COLO829 (cell line): ENCODE measurements at places on chromosomes 13 and 19.
A peak's percentile ranks its signal among the peaks of the same experiment; 100 is the strongest.

- peak; percentile 77 for DNase-seq
These were observed 1.7 kb downstream of the KLK4 start for GRCh38 chr19:50909240-50910070.

GRCh38 chr13:73462241-73462640 lies 403.4 kb downstream of the KLF5 start:
- no peak for DNase-seq

GRCh38 chr19:29393915-29394460 lies 131.8 kb upstream of the VSTM2B start:
- no peak for DNase-seq

DNA sequence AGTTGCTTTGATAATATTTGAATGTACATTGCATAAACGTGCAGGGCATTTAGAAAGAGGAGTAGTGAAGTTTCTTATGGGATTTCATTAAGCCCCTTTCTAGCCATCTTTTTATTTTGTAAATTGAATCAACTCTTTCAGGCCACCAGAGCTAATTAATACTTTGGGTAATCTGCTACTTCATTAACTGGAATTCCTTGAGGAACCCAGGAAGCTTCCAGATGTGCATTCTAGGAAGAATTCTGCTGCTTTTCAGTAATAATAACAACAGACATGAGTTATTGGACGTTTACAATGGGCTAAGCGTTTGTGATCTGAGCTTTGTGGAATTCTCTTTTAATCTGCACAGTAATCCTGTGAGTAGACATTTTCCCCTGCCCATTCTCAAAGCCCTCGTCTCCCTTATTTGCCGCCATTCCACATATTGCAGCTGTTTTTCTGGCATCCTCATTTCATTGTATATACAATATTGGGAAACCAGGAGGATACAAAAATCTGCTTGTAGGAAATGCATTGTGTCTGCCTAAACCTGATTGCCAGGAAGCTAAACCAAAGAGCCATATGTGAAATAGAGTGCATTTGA lies 103.9 kb downstream of the HS6ST3 start:
- DNase-seq: no peak

GRCh38 chr13:88866195-88866594 lies 1195.0 kb downstream of the SLITRK5 start:
- DNase-seq: no peak

- no peak for DNase-seq
These were observed 35.8 kb downstream of the CAPN12 start for GRCh38 chr19:38708413-38709024.

DNA sequence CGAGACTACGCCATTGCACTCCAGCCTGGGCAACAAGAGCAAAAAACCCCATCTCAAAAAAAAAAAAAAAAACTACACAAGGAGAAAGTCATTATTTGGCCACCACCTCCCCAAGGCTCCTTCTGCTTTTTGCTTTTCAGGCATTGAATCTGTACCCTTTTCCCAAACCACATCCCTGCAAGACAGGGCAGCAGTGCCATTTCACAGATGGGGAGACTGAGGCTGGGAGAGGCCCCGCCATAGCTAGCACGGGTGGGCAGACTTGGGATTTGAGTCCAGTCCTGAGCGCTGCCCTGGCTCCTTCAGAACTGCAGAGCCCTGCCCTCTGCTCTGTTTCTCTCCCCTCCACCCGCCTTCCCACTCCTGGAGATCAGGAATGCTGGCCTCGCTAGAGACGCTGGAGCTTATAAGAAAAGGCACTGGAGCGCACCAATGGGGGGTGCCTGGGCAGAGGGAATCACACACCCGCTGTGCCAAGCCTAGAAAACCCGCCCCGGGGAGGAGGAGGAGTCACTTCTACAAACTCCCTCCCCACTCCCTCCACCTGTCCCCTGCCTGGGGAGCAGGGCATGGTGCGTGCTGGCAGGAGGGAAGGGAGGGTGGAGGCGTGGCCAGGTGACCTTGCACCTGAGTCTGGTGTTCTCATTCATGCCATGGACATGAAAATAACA lies 17.6 kb downstream of the TJP3 start:
- no peak for DNase-seq

- no peak for DNase-seq
These were observed 400.8 kb upstream of the ATXN8OS start for GRCh38 chr13:69706807-69707206.
